Natural killer cell treated with Interleukin-12 subunit alpha and Interleukin-12 subunit beta and Interleukin-15 and Interleukin-18, amount 100 ng/mL, for 72 hours (primary cell): ENCODE measurements at places on chromosomes 5 and 9. TPM values are rescaled to one million over a fixed set of nuclear protein-coding genes. Genes with fewer than 3 reads are reported as not detected.

CAVIN4 gene
- 0.48 TPM for total RNA-seq

CCNI2 gene
- total RNA-seq = 3.9 TPM

IFNA21 gene
- not detected for total RNA-seq

- no peak for DNase-seq
- no peaks in the 10 kb centered on the region for H3K4me1 ChIP-seq
- H3K4me3 ChIP-seq = no peak overlapping the region
- no peaks in the 10 kb centered on the region for H3K36me3 ChIP-seq
Measured at GRCh38 chr5:82320966-82321365, 42.8 kb upstream of the RPS23 start.

DNA sequence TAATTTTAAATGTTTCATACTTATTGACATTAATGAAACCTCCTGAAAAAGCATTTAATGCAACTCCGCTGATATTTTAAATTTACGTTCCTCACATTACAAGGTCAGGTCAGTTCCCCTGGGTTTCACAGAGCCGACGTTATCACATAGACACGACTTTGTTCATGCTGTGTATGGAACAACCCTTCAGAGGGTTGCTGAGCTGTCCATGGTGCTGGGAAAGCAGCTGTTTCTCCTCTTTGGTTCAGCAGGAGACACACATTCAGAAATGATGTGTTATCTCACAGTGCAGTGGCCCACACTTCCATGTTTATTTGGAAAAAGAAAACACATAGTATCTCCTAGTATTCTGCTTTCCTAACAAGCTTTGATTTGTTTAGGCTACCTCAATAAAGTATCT lies 53.5 kb downstream of the PPP2R2B start:
- no peak overlapping the region for H3K4me3 ChIP-seq
- DNase-seq = no peak
- H3K36me3 ChIP-seq = no peaks in the 10 kb centered on the region
- H3K27ac ChIP-seq = no peak overlapping the region

- H3K4me1 ChIP-seq = no peaks in the 10 kb centered on the region
- H3K27me3 ChIP-seq = no peaks in the 10 kb centered on the region
- no peak overlapping the region for H3K4me3 ChIP-seq
- no peak for DNase-seq
- peaks cover 16% of the 10 kb centered on the region for H3K36me3 ChIP-seq
Measured at GRCh38 chr5:107340631-107341030, 330.1 kb downstream of the EFNA5 start.

GRCh38 chr5:14871214-14872069 lies at the start of gene ANKH:
Gene ANKH, minus strand, starts transcription at chr5:14871778. Its CDS starts 331 bp downstream, at chr5:14871447.
- peaks cover 6% of the 10 kb centered on the region for H3K27me3 ChIP-seq
- DNase-seq = peak; percentile 89
- H3K36me3 ChIP-seq = peaks cover 4% of the 10 kb centered on the region
- peak within 1 kb of the TSS; percentile 99 for H3K4me3 ChIP-seq
- H3K4me1 ChIP-seq = peaks cover 28% of the 10 kb centered on the region

DNA sequence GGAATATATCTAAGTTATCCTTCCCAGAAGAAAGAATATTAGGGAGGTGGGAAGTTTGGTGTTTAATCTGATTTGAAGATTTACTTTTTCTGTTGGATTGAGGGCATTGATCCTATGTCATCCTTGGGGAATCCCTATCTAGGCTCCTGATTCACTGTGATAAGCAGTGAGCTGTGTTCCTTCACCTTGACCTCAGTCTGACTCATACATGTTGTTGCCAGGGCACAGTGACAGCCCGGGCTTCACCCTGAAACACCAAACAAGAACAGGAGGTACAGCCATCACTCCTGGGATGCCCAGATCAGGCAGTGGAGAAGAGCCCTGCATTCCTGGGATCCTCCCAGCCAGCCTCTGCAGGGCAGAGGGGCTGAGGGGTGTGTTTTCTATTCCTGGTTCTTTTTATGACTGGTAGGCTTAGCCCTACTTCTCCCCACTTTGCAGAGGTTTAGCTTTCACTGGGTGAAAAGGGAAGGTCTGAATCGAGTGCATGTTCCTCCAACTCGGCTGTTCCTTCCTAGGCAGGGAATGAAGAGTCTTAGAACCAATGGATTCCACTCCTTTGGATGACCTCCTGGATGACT lies 3.1 kb upstream of the FAM53C start:
- DNase-seq = no peak
- no peaks in the 10 kb centered on the region for H3K36me3 ChIP-seq
- H3K27me3 ChIP-seq = no peaks in the 10 kb centered on the region

DNA sequence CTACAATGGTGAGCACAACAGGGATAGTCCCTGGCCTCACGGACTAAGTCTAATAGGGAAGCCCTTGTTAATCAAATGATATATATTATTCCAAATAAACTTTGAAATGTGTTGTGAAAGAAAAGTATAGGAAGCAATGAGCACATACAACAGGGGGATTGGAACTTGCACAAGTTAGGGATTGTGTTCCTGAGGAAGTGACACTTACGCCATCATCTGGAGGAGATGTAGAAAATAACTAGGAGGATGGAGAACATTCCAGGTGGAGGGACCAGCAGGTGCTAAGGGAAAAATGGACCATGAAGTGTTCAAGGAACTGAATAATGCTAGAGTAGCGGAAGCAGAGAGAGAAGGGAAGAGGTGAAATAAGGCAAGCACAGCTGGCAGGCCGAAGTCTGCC lies 18.8 kb upstream of the RPS23 start:
- no peak overlapping the region for H3K27ac ChIP-seq
- H3K27me3 ChIP-seq = no peaks in the 10 kb centered on the region
- no peaks in the 10 kb centered on the region for H3K36me3 ChIP-seq
- H3K4me1 ChIP-seq = no peaks in the 10 kb centered on the region
- no peak overlapping the region for H3K4me3 ChIP-seq

DNA sequence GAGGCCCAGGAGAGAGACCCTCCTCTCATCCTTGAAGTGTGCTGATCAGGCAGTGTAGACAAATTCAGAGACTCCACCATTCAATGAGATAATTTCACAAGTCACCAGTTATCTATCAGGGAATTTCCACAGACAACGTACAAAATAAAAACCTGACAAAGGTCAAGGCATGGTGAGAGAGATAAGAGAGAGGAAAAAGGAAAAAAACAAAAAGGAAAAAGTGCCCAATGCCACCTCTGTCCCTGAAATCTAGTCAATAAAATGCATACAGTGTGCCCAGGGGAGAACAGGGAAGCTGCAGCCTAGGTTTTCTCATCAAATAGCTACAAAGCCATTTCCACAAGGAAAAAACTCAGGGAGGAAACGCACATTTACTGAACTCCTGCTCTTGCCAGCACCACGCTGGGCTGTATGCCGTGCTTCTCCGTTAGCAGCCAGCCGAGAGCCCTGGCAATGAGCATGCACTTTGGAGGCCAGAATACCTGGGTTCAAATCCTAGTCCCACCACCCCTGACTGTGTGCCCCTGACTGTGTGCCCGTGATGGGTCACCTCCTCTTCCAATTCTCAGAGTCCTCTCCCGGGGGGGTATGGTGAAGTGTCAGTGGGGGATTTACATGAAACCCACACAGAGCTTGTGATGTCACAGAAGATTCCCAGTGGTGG lies 11.6 kb downstream of the WHRN start:
- no peak overlapping the region for H3K27ac ChIP-seq
- no peak overlapping the region for H3K4me3 ChIP-seq
- no peaks in the 10 kb centered on the region for H3K4me1 ChIP-seq
- H3K36me3 ChIP-seq = no peaks in the 10 kb centered on the region

- H3K4me1 ChIP-seq = peaks cover 38% of the 10 kb centered on the region
- no peaks in the 10 kb centered on the region for H3K27me3 ChIP-seq
- peak; percentile 97 for DNase-seq
- H3K27ac ChIP-seq = peak within 1 kb of the TSS; percentile 88
- H3K4me3 ChIP-seq = peak within 1 kb of the TSS; percentile 91
Measured at GRCh38 chr9:85741875-85742596, at the start of gene AGTPBP1. Gene AGTPBP1, minus strand, starts transcription at chr9:85741954. Its CDS starts 29,421 bp downstream, at chr9:85712533.

DNA sequence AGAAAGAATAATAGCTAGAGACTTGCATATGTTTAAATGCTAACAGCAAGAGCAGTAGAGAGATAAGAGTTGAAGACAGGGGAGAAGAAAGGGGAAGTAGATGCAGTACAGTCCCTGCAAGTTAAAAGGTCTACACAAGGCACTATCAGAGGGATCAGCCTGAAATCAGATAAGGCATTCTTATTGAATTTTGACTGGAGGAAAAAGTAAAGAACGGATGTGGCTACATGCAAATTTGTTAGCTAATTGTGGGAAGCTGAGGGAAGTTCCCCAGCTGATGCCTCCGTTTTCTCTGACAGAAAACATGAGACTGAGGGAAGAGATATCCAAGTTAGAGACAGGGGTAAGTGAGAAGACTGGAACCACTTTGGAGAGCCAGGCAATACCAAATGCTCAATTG lies 12.9 kb upstream of the RHOBTB3 start:
- H3K36me3 ChIP-seq = peaks cover 4% of the 10 kb centered on the region
- no peak overlapping the region for H3K4me3 ChIP-seq
- H3K4me1 ChIP-seq = peaks cover 21% of the 10 kb centered on the region
